Fibroblast of skin of scalp (primary cell): ENCODE measurements at places on chromosomes 1 and 21.
A peak's percentile ranks its signal among the peaks of the same experiment; 100 is the strongest.

DNA sequence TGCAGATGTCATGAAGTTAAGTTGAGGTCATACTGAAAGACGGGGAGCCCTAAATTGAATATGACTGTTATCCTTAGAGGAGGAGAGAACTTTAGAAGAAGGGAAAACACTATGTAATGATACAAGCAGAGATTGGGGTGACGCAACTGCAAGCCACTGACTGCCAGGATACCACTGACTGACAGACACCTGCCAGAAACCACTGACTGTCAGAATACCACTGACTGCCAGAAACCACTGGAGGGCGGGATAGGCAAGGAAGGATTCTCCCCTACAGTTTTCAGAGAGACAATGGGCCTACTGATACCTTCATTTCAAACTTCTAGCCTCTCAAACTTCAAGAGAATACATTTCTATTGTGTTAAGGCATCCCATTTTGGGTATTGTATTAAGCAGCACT, 388.7 kb downstream of the USH2A start:
- DNase-seq = peak; percentile 32

DNA sequence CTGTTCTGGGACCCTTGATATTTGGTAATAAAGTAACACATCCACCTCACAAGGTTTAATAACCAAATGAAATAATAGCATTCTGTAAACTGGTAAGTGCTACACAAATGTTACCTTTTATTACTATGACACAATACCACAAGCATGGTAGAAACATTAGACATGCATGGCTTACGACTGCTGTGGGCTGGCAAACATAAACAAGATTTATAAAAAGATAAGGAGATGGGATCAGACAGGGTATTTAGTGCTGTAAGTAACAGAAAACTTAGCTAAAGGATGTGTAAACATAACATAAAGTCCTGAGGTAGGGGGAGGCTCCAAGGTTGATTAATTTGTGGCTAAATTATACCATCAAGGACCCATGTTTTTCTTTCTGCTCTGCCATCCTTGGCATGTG, 212.6 kb downstream of the BARHL2 start:
- no peak for DNase-seq

- DNase-seq = peak; percentile 71
These were observed 58.8 kb downstream of the GALNT2 start for GRCh38 chr1:230125640-230126528.

GRCh38 chr1:185559151-185559550, 175.0 kb upstream of the HMCN1 start:
- DNase-seq = no peak

- no peak for DNase-seq
These were observed 30.4 kb downstream of the VTCN1 start for GRCh38 chr1:117180147-117180967.

- DNase-seq = no peak
These were observed 661.5 kb downstream of the PLA2G4A start for GRCh38 chr1:187490266-187490665.

DNA sequence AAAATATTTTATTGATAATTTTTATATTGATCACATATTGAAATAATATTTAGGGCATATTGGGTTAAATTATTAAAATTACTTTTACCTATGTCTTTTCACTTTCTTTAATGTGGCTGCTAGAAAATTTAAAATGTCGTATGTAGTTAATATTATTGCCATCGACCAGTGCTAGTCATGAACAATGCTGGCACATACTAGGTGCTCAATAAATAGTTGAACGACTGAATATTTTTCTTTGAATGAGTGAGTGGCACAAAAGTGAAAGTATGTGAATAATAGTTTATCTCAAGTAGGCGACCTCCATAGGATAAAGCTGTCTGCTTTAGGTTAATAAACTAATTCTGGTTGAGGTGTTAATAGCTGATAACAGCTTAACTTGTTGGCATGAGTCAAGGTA, 150.8 kb upstream of the FGGY start:
- DNase-seq = no peak

- no peak for DNase-seq
These were observed 8.7 kb downstream of the RAB29 start for GRCh38 chr1:205766570-205766969.

DNA sequence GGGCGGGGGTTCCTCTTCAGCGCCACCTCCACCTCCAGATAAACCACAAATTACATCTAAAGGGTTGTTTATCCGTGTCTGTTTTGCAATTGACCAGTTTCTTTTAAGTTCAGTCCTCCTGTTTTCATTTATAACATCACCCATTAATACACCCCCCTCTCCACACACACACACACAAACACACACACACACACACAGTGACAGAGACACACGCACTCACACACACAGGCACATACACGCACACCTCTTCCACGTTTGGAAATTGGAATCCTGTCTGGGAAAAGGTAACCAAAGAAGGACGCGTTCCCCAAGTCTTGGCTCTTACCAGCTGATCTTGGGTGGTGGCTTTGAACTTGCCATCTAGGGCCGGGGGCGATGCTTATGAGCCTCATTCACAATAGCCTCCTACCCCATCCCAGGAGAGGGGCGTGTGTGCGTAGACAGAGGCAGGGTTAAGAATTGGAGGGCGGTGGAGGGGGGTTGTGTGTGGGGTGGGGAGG, 442 bp upstream of the CSMD2 start:
- peak; percentile 30 for DNase-seq
